ENCODE measurements at places on chromosomes 4 and X. TPM values are rescaled to one million over a fixed set of nuclear protein-coding genes. Genes with fewer than 3 reads are reported as not detected.

OTUD6A gene
- not detected for total RNA-seq

RIPPLY1 gene
- not detected for total RNA-seq

FGFR3 gene
- 6.4 TPM for total RNA-seq

GIMD1 gene
- total RNA-seq: not detected

- H3K4me1 ChIP-seq: no peaks in the 10 kb centered on the region
- DNase-seq: no peak
- no peak overlapping the region for H3K27ac ChIP-seq
- no peak overlapping the region for H3K4me3 ChIP-seq
- H3K27me3 ChIP-seq: no peaks in the 10 kb centered on the region
Measured at GRCh38 chrX:113389846-113390245, 549.2 kb upstream of the AMOT start.

- H3K4me1 ChIP-seq: peaks cover 25% of the 10 kb centered on the region
- no peak for DNase-seq
- H3K27ac ChIP-seq: no peak overlapping the region
Measured at GRCh38 chr4:54218736-54219135, 10.4 kb upstream of the PDGFRA start.

GRCh38 chr4:62130230-62130629, 930.1 kb downstream of the ADGRL3 start:
- H3K4me1 ChIP-seq: no peaks in the 10 kb centered on the region
- H3K4me3 ChIP-seq: no peak overlapping the region
- no peaks in the 10 kb centered on the region for H3K27me3 ChIP-seq
- no peaks in the 10 kb centered on the region for H3K36me3 ChIP-seq
- no peak for DNase-seq

DNA sequence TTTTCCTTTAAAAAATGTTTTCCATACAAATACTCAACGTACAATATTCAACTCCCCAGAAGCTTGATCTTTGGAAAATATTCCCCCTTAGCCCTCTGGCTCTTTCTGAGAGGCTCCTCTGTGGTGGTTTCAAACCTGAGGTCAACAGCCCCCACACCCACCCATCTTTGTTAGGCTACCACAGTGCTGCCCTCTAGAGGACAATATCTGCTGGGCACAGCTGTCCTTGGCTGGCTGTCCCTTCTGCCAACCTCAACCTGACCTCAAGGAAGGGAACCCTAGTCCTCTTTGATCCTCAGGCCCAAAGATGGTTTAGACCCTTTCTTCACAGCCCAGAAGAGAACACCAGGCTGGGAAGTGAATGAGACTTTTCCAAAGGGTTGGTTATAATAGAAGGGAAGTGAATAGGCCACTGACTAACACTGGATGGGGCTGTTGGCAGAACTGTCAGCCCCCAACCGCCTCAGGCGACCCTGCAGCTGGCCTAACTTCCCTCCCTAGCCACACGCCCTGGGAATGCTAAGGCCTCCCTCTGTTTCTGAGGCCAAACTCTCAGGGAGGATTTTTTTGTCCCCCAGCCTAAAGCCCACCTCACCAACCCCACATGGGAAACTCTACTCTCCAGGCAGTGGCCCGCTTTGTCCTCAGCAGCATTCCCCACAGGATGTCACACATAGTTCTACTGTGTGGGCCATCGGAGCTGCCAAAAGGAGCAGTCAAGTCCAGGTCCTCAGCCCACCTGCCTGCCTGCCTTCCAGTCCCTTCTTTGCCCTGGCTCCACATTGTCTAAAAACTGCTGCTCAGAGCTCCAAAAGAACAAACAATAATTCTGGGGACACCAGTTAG, 34.3 kb downstream of the NYX start:
- no peak overlapping the region for H3K4me3 ChIP-seq
- no peak overlapping the region for H3K27ac ChIP-seq
- DNase-seq: no peak
- no peaks in the 10 kb centered on the region for H3K4me1 ChIP-seq
- H3K36me3 ChIP-seq: no peaks in the 10 kb centered on the region
